ENCODE measurements at places on chromosomes 2 and 18.

DNA sequence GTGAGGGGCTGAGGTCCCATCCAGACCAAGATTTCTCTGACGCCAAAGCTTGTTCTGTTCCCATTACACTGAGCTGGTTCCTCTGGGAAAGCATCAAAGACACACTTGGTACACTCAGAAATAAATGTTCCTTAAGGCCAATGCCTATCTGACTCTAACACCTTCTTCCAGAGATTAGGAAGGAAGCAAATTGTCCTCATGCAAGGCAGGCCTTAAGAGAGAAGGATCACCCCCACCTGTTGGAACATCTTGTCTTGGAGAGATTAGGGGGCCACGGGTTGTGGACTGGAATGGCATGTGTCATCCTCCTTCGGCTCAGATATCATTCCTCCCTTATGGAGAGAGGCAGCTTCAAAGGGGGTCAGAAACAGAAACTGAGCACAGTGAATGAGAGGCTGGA is 100.2 kb downstream of the ANKRD44 start:
- no peak for DNase-seq

DNA sequence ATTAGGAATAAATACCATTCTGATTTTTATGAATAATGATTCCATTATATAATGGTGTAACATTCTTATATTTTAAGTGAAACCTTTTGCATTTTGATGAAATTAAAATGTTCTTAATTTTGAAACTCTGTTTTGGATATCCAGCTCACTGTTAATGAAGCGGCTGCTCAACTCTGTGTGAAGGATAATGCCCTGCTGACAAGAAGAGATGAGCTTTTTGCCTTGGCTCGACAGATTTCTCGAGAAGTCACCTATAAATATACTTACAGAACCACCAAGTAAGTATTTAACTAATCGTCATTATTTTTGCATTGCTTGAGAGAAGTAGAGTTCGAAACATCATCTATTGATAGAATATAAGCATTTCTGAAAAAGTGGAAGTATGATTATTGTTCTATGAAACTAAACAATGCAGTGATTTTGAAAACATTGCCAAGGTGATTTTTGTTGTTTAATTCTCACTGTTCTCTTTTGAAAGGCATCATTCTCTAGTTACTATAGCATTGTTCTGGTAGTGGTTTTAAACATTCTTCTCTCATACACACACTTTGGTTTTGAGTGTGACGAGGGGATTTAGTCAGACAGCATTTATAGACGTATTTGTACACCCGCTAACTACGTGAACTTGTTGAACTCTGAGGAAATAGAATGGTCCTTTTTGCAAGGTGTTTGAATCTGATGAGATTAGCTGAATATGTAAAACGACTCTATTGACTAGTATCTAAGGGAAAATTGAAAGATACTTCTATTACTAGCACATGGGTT is 21.5 kb downstream of the NAB1 start:
- no peak for DNase-seq

DNA sequence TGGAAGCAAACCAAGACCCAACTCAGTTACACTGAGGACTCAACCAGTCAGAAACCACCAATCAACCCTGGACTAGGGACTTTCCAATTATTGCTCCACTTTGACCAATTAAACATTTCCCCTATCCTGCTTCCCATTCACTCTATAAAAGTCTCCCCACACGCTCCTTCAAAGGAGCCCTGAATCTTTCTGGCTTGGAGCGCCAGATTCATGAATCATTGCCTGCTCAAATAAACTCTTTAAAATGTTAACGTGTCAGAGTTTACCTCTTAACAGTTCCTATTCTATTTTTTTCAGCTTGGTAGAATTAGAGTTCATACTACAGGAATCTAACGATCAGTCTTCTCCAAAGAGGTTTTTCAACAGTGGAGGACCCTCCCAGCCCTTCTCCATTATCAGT is 20.7 kb upstream of the SULT1C2 start:
- DNase-seq: peak; percentile 94

DNA sequence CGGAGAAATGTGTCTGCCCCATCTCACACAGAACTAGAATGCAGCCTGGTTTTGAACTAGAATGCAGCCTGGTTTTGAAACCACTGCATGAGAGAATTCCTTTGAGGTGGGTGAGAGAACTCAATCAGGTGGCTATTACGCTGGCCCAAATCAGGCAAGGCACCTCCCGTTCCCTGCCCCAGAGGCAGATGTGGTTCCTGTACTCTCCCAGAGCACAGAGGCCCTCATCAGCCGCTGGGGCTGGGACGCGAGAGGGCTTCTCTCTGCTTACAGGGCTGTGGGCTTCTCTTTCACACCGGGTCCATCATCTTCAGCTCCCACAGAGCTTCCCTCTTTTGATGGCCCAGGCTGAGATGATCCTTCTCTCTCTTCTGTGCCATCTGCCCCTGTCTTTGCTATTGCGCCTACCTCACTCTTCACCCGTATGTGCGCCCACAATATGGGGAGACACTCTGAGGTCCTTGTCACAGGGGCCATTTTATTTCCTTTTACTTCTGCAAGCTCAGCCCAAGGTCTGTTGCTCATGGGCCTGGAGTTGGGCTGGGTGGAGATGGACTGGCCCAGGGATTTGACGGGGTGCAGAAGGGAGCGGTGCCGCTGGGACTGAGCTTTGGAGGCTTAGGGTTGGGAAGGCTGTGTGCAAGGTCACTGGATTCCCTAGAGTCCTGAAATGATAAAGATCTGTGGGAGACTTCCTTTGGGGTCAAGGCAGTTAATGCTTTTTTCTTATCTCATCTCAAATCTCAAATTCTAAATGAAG is 84.4 kb upstream of the HS6ST1 start:
- no peak for DNase-seq

- no peak for DNase-seq
Measured at GRCh38 chr2:26732446-26732845, 31.6 kb upstream of the SLC35F6 start.
